Fibroblast of gingiva (primary cell): ENCODE measurements at places on chromosomes 16 and 17.
A peak's percentile ranks its signal among the peaks of the same experiment; 100 is the strongest.

- DNase-seq = no peak
These were observed 170.5 kb upstream of the CACNG3 start for GRCh38 chr16:24085666-24086065.

- DNase-seq = no peak
These were observed 30.7 kb downstream of the NFATC3 start for GRCh38 chr16:68115851-68116250.

DNA sequence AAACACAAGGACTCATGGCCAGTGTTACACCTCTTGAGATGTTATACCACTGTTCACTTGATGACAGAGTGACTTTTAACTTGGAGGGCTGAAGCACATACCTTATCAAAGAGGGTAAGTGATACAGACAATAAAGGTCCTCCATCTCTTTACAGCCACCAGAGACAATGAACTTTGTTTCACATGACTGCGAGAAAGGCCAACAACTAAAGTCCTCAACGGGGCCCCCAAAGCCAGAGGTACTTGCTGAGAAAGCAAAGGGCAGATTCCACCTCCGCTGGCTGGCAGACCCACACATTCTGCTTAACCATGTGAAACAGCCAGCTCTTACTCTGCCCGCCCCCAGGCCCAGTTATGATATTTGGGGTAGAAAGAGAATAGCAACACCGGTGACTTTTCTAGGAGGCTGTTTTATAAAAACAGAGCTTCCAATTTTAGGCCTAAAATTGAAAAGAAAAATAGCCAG, 21.4 kb downstream of the DCUN1D3 start:
- DNase-seq = no peak

DNA sequence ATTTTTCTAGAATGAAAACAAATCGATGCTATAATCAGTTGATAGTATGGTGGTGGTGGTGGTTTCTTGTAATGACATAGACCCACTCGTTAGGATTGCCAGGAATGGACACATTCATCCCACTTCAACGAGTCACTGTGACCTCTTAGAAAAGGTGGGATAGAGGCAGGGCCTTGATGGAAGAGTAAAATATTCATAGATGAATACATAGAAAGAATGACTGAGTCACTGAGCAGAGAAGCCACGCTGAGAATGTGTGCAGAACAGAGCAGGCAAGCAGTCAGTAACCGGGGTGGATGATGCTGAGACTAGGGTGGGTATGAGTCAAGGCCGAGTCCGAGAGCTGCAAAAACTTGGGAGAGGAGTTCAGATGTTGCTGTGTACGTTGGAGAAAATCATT, 129.9 kb downstream of the PITPNC1 start:
- no peak for DNase-seq

- DNase-seq = peak; percentile 92
These were observed 4.1 kb upstream of the UBTF start for GRCh38 chr17:44223541-44224071.

- DNase-seq = no peak
These were observed 1470.1 kb upstream of the GOT2 start for GRCh38 chr16:60204181-60204580.

- no peak for DNase-seq
These were observed 30.7 kb downstream of the SDK2 start for GRCh38 chr17:73613271-73614233.

- DNase-seq = no peak
These were observed 37.7 kb downstream of the EPN2 start for GRCh38 chr17:19274893-19275292.

DNA sequence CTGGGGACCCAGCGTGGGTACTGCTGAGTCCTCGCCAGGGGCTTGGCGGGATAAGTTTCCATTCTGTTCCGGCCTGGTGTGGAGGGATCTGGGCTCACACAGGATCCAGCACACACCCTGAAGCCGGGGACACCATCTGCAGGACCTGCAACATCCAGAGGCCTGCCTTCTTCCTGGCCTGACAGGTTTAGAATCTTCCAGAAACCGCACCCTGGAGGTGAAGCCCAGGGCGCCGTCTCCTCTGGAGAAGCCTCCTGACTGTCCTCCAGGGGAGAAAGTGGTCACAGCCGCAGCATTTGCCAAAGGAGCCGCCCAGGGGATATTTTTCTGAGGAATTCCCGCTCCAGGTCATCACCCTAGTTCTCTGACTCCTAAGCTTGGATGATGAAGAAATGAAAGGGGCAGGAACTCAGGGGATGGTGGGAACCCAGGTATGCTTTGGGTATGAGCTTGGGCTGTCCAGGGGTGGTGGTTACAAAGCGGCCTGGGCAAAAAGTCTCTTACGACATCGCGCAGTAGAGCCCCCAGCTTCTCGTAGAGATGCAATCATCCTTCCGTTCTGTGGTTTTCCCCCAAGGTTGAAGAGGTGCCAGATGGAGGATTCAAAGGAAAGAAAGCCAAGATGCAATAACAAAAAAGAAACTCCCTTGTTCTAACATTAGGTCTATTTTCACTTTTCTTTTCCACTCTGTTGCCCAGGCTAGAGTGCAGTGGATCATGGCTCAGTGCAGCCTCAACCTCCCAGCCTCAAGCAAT, 9.1 kb upstream of the CRISPLD2 start:
- peak; percentile 87 for DNase-seq

DNA sequence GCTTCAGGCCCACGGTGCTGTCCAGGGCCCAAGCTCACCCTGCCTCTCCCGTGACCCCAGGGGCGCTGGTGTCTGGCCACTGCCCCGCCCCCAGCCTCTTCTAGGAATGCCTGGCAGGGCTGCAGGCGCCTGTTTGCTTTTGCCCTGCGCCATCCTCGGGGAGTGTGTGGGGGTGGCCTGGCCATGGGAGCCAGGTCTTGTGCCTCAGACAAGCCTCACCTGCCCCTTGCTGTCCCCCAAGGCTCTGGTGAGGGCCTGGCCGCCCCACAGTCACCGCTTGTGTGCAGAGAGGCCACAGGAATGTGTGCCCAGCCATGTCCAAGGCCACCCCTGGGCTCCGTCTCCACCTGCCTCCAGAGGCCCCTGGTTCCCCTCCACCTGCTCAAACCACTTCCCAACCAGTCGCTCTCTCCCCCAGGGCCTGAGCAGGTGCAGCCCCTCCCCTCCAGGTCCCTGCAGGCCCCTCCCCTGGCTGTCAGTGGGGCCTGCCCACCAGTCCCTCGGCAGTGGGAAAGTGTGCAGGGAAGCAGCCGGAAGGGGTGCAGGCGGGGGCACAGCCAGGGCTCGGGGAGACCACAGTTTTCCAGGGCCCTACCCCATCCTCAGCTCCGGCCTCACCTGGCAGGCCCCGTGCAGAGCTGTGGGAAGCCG, 841 bp upstream of the IGFALS start:
- DNase-seq = no peak

DNA sequence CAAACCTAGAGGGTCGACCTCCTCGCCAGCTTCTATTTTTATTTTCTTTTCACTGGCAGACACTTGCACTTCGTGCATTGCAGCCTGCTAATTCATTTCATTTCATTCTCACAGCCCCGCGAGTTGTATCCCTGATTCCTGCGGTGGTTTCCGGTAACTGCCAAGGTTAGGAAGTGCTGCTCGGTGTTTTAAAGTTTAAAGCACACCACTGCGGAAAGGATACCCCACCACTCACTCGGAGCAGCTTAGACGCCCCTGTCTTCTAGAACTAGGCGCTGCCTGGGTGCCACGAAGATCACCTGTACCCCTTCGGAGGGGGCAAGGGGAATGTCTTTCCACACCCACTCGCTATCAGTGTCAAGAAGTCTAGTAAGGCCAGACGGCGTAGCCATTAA, 509 bp downstream of the CNEP1R1 start:
- no peak for DNase-seq

DNA sequence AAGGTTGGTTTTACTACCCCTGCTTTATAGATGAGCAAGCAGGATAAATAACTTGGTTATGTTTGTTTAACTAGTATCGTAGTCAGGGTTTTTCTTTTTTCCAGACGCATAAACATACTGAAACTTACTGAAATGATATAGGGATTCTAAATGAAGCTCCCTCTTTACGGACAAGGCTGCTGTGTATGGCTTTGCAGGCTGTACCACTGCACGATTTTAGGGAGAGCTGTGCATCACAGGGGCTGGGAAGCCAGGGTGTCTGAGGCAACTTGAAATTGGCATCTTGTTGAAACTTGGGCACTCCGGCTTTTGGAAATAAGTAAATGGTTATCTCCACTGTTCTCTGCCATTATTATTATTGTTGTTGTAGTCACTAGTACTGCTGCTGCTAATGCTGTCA, 218.1 kb upstream of the CDH8 start:
- DNase-seq = no peak

DNA sequence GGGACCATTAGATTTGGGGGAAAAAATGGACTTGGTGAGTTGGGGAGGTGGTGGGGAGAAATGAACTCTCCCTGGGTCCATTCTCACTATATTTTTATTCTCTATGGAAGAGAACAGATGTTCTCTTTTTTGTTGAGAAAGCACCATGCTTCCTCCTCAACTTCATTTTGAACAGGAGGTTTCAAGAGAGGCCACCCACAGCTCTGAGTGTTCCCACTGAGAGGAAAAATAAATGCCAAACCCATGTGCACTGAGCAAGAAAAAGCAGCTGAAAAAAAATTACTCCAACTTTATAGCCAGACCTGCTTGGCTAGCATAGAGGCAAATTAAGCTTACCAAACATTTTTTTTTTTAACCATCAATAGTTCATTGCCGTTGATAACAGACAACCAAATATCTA, 883.6 kb downstream of the KCNJ2 start:
- DNase-seq = no peak

- peak; percentile 81 for DNase-seq
These were observed 27.5 kb downstream of the NSMCE1 start for GRCh38 chr16:27240948-27241531.

- DNase-seq = no peak
These were observed 41.3 kb downstream of the CDH13 start for GRCh38 chr16:82668094-82668493.

DNA sequence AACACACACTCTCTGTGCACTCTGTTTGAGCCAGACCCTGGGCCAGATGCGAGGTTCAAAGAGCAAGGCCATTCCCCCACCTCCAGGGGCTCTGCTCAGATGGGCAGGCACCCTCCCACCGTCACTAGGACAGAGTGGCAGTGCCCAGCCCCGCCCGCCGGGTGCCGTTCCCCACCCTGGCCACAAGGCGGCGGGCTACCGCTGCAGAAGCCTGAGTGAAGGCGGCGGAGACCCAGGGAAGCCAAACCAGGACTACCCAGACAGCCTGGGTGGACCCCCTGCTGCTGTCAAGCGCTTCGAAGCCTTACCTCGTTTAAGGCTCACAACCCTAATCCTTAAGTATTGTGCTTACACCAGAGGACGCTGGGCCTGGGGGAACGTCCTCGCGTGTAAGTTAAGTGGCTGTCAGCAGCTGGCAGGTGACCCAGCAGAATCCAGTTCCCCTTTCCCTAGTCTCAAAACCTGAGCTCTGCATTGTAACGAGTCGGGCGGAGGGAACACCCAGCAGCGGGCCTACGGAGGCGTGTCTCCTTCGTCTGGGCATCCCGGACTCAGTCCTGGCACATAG, 4.5 kb downstream of the ARHGAP27 start:
- peak; percentile 31 for DNase-seq

- DNase-seq = no peak
These were observed 176.6 kb upstream of the IRX6 start for GRCh38 chr16:55147396-55147795.

DNA sequence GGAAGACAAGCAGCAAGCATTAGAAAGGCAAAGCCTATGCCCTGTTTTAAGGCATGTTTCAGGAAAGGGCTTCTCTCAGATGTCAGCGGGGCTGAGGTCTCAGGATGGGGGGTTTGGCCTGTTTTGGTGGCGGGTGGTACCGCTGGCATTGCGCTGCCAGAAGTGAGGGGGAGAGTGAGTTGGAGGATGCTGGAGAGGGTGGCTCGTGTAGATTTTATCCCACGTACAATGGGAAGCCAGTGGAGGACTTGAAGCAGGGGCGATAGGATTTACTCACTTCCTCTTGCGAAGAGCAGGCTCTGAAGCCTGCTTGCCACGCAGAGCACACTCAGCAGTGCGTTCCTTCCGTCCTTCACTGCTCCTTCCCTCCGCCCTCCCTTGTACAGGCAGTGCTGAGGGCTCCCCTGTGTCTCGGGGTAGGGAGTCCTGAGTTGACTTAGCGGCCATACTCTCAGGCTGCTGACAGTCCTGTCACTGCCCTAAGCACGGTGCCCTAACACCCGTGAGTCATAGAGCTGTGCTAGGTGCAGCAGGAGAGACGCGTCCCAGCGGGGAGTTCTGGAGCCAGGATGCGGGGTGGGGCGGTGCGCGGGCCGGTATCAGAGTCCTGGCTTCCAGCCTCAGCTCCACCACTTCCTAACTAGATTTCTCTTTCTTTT, 113.1 kb downstream of the SNX29 start:
- DNase-seq = peak; percentile 15

GRCh38 chr16:11582157-11582814, 4.4 kb downstream of the LITAF start:
- DNase-seq = no peak

DNA sequence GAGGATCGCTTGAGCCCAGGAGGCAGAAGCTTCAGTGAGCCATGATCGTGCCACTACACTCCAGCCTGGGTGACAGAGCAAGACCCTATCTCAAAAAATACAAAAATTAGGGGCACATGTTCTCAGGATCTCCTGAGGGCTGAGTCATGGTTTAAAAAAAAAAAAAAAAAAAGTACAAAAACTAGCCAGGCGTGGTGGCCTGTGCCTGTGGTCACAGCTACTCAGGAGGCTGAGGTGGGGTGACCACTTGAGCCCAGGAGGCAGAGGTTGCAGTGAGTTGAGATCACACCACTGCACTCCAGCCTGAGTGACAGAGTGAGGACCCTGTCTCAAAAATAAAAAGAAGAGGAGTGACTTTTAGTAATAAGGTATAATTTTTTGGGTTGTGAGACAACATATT, 16.9 kb downstream of the BLMH start:
- DNase-seq = no peak

GRCh38 chr17:77429969-77430752, 289.4 kb downstream of the SEC14L1 start:
- DNase-seq = peak; percentile 99

GRCh38 chr16:89217388-89218191, at the start of gene ZNF778:
TSS of gene ZNF778 (plus strand) at chr16:89217703. CDS start at chr16:89221128, 3,425 bp downstream.
- DNase-seq = peak; percentile 78

DNA sequence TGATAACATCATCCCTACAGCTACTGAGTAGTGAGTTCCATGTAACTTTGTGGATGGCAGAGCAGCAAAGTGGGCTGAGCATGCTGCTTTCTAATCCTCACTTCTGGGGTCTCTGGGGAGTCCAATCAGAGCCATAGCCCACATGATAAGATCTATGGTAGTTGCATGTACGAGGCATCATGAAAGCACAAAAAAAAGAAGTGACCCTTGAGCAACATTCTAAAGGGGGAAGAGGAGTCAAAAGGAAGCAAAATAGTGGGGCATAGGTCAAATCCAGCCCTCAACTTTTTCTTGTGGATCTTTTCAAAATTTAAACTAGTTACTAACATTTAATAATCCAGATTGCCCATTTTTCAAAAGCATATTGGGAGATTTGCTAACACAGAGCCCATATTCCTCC, 208.5 kb upstream of the TOX3 start:
- DNase-seq = no peak

- no peak for DNase-seq
These were observed 32.1 kb upstream of the PRKCB start for GRCh38 chr16:23803591-23804123.

- DNase-seq = no peak
These were observed 2.4 kb downstream of the UTS2R start for GRCh38 chr17:82373731-82374625.

- DNase-seq = no peak
These were observed 150.4 kb upstream of the IRX5 start for GRCh38 chr16:54780266-54780665.
